ENCODE measurements at places on chromosomes 6 and 20. TPM values are rescaled to one million over a fixed set of nuclear protein-coding genes. Genes with fewer than 3 reads are reported as not detected.

The OR2H1 gene
- total RNA-seq: not detected

The SMLR1 gene
- total RNA-seq: not detected

The FRMD1 gene
- not detected for total RNA-seq

The PHACTR1 gene
- total RNA-seq: 12.5 TPM

The HNF4A gene
- not detected for total RNA-seq

The DDR1 gene
- 6.3 TPM for total RNA-seq

The ANKRD66 gene
- not detected for total RNA-seq
